ENCODE measurements at places on chromosomes 5 and 9. TPM values are rescaled to one million over a fixed set of nuclear protein-coding genes. Genes with fewer than 3 reads are reported as not detected.

DNA sequence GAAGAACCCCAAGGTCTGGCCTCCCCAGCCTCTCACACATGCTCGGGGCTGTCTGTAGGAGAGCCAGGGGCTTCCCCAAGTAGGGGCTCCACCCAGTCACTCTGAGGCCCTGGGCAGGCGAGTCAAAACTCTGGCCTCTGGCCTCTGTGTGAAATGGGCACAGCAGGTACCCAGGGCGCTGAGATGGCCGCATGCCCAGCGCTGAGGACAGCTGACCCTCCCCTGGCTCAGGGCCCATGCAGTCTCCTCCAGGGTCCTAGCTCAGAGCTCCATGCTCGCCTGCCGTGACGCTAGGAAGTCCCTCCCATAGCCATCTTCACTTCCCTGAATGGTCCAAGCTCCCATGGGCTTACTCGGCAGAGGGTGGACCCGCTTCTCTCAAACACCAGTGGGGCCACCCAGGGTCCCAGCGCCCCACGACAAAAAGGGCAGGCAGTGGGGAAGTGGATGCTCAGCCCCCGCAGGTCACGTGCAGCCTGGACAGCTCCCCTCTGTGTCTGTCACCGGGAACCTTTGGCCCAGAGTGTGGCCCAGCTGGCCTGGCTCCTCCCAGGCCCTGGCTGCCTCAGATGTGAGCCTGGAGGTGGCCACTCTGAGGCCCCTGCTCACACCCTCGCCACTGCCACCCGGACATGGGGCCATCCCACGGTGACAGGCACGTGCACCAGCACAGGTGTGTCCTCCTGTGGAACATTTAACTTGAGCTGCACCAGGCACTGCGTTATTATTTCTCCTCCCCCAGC is 12.2 kb upstream of the VAV2 start:
- no peak for DNase-seq

DNA sequence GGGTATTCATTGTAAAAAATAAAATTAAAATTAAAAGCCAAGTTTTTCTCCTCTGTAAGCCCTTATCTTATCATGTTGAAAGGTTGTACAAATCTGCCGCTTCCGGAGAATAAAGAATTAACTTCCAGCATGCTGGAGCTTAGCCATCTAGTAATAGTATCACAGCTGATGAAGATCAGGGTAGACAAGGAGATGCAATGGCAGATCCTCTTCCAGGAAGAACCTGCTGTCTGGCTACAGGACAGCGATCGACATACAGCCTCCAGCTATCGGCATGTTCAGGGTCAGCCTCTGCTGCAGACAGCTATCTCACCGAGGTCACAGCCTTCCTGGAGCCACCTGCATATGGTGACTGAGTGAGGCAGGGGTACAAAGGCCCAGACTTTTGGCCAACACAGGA is 82.6 kb downstream of the MED27 start:
- no peak for DNase-seq

- no peak for DNase-seq
Observed at GRCh38 chr5:55407059-55407684, 99.4 kb downstream of the MTREX start.

GRCh38 chr5:125197321-125197720 is 450.9 kb upstream of the ZNF608 start:
- no peak for DNase-seq

GRCh38 chr5:107293541-107294210 is 377.1 kb downstream of the EFNA5 start:
- no peak for DNase-seq

- no peak for DNase-seq
Observed at GRCh38 chr5:11212706-11213105, 451.7 kb upstream of the DAP start.

DNA sequence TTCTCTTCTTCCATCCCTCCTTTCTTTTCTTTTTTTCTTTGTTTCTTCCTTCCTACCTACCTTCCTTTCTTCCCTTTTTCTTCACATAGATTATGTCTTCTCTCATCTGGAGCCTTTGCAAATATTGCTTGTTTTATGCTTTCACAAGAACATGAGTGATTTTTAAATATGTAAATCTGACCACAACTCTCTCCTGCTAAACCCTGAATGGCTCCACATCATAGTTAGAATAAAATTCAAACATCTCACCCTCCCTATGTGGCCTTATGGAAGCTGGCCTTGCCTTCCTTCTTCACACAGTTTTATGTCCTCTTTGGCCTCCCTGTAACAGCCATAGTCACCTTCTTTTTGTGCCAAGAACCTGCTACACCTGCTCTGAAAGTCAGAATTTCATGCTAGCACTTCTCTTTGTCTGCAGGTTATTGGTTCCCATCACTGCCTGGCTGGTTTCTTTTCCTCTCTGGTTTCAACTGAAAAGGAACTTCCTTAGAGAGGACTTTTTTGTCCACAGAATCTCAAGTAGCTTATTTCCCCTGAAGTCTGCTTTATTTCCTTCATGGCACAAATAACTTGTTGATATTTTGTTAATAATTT is 114.3 kb upstream of the TNC start:
- DNase-seq = no peak

GRCh38 chr9:2838371-2839000 is 5.4 kb downstream of the PUM3 start:
- DNase-seq = no peak

DNA sequence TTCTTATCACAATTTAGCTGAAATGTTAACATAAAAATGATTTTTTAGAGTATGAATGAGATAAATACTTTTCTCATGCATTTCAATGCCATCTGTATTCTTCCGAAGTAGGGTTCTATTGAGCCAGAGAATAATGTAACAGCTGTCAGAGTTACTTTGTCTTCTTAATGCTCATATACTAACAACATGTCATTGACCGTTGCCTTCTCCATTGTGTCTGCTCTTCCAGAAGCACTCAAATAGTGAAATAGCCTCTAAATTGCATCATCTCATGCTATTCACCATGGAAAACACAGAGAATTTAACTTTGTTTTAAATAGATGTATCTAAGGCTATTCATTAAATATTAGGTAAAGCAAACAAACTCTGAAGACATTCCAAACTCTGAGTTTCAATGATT is 1875.9 kb upstream of the CDH9 start:
- no peak for DNase-seq

GRCh38 chr9:101778332-101778731 is 39.9 kb upstream of the GRIN3A start:
- no peak for DNase-seq

GRCh38 chr9:125536776-125537175 is 170.2 kb downstream of the MAPKAP1 start:
- no peak for DNase-seq

DNA sequence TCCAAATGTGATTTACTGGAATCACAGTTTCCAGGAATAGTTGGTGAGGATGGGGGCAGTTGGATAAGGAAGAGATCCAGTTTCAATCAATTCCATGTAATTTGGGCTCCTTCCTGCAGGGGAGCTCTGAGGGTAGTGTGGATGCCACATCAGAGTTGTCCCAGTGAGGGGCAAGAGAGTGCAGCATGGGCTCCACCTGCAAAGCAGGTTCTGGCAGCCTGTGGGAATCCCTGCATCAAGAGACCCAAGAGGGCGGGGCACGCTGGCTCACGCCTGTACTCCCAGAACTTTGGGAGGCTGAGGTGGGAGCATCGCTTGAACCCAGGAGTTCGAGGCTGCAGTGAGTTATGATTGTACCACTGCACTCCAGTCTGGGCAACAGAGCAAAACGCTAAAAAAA is 188.5 kb downstream of the CACNA1B start:
- DNase-seq = peak; percentile 6

DNA sequence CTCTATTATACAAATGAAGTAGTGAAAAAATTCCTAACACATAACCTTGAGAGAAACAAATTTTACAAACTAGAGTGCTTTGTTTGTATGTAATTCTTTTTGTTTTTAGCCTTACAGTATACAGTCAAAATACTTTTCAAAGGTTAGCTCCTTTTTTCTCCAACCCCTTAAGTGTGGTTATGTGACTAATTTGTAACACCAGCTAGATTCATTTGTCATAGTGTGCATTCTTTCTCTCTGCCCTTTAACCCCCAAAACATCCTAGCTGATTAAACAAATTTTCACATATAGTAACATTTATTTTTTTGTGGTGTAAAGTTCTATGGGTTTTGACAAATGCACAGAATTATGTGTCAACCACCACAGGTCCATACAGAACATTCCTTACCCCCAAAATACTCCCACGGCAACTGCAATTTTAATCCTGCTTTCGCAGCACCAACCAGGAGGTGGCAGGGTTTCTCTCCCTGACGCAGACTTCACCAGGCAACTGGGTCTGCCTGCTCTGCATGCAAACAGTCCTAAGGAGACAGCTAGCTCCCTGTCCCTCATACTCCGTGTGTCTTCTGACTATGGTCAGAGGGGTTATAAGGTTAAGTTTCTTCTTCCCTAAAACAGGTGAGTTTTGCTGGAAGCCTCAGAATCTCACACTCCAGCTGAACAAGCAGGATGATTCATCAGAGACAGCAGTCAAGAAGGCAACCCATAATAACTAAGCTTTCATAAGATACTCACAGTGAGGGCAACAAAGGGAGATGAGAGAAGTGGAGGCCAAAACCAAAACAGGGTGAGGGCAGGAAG is 44.5 kb upstream of the NR5A1 start:
- DNase-seq = peak; percentile 49

GRCh38 chr9:122785269-122785668 is 3.5 kb upstream of the OR5C1 start:
- no peak for DNase-seq

DNA sequence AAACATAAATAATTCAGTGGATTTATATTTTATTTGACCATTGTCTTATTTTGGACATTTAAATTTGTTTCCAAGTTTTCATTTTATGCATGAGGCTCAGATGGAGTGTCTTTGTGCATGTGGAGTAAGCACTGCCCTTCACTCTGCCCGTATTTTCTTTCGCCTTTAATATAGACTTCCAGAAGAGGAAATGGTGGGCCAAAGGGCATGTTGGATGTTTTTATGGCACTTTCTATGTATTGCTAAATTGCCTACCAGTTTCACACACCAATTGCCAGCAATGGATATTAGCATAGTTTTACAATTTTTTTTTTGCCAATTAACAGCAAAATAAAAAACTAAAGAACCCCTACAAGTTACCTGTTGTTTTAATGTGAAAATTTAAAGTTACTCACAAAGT is 38.4 kb downstream of the ZSWIM6 start:
- DNase-seq = no peak

- no peak for DNase-seq
Observed at GRCh38 chr9:120693700-120694008, 20.6 kb downstream of the MEGF9 start.

DNA sequence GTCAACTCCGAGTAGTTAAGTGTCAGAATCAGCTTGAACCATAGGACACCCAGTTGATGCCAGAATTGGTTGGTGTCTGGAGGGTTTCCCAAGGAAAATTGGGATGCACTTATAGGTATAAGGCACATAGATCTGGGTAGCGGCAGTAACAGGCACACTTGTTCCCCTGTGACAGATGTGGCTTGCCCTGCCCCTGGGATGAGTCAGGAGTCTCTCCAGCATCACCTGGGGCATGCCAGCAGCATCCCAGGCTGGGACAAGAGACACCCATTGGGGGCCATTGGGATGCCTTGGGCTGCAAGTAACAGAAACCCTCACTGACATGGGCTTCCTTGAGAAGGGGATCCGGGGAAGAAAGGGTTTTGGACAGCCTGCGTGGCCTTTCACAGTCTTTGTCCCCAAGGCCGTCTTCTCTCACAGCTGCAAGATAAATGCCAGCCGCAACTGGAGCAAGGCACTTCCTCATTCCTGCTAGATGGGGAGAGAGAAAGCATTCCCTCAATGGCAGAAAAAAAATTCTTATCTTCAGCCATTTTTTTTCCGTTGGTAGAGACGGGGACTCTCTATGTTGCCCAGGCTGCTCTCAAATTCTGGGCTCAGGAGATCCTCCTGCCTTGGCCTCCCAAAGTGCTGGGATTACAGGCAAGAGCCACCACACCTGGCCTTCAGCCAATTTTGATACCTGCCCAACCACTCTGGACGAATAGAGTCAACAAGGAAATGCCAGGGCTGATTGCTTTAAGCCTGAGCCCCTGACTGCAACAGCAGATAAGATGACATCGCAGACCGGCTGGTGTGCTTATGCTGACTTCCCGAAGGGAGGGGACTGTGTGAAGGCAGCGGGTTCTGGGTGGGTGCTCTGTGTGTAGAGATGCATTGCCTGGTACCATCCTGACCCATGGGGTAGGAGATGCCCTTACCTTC is 13.3 kb upstream of the RNF130 start:
- peak; percentile 43 for DNase-seq

DNA sequence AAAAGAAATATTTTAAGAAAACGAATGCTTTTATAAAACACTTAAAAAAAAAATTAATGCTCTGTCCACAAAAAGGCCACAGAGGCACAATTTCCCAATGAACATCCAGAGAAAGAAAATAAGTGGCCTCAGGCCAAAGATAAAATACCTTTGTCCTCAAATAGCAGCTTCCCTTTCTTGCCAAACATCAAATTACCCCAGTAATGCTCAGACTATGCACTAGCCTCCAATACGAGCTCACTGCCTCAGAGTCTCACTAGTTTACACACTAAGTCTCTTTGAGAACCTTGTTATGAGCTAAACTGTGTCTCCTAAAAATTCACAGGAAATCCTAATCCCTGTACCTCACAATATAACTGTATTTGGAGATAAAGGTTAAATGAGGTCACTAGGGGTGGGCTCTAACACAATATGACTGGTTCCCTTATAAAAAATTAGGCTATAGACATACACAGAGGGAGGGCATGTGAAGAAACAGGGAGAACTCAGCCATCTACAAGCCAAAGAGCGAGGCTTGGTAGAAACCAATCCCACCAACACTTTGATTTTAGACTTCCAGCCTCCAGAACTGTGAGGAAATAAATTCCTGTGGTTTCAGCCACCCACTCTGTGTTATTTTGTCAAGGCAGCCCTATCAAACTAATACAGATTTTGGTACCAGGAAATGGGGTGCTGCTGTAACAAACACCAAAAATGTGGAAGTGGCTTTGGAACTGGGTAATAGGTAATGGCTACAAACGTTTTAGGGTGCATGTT is 4.4 kb downstream of the MPDZ start:
- DNase-seq = no peak

GRCh38 chr5:5409151-5409810 is 13.2 kb upstream of the ICE1 start:
- DNase-seq = no peak

ACTL7B gene
- not detected for total RNA-seq

RC3H2 gene
- 15.1 TPM for total RNA-seq

SMIM33 gene
- not detected for total RNA-seq

OTP gene
- not detected for total RNA-seq

PCDHGB2 gene
- total RNA-seq = 0.81 TPM

PIGO gene
- 17.6 TPM for total RNA-seq

TRIP13 gene
- 1.0 TPM for total RNA-seq

Measured in left lobe of liver (tissue), 2 donors.